Pericardium fibroblast (primary cell): ENCODE measurements at places on chromosomes 12 and 14. TPM values are rescaled to one million over a fixed set of nuclear protein-coding genes. Genes with fewer than 3 reads are reported as not detected.

Gene FBXL14
- 5.2 and 7.1 TPM in 2 replicates for total RNA-seq

Gene EPYC
- not detected in 2 replicates for total RNA-seq

Gene PITPNM2
- 1.9 and 2.2 TPM in 2 replicates for total RNA-seq

Gene SLC7A7
- 11.6 and 14.2 TPM in 2 replicates for total RNA-seq

Gene HCAR2
- total RNA-seq = 0.43 TPM in 1 of 2 replicates, not detected in the other

Gene ENDOU
- total RNA-seq = not detected in 2 replicates

Gene GZMH
- not detected in 2 replicates for total RNA-seq

Gene LIN7A
- 1.1 and 1.3 TPM in 2 replicates for total RNA-seq

Gene CAND1
- 39.5 and 47.8 TPM in 2 replicates for total RNA-seq

Gene HOXC9
- 1.3 and 3.6 TPM in 2 replicates for total RNA-seq

Gene ETNK1
- total RNA-seq = 19.1 and 53.7 TPM in 2 replicates

Gene HRK
- 0.09 TPM in 1 of 2 replicates, not detected in the other for total RNA-seq

Gene AMDHD1
- not detected in 2 replicates for total RNA-seq

Gene MYO1A
- not detected in 2 replicates for total RNA-seq

Gene TBC1D30
- total RNA-seq = under 0.01 and 0.09 TPM in 2 replicates

Gene SCN8A
- total RNA-seq = 0.35 and 0.77 TPM in 2 replicates

Gene GAS2L3
- 1.3 and 3.1 TPM in 2 replicates for total RNA-seq

Gene AKAP6
- 0.35 and 0.85 TPM in 2 replicates for total RNA-seq

Gene PTGER2
- 3.2 and 9.4 TPM in 2 replicates for total RNA-seq

Gene FBLN5
- 169 and 544 TPM in 2 replicates for total RNA-seq

Gene CDK4
- total RNA-seq = 203 and 231 TPM in 2 replicates

Gene B3GNT4
- 0.70 TPM in 1 of 2 replicates, not detected in the other for total RNA-seq

Gene FAIM2
- total RNA-seq = 4.0 and 21.1 TPM in 2 replicates

Gene UBE3B
- total RNA-seq = 28.6 and 33.0 TPM in 2 replicates

Gene RPS6KA5
- 0.35 and 0.51 TPM in 2 replicates for total RNA-seq

Gene BATF
- total RNA-seq = not detected in 2 replicates

Gene PMEL
- total RNA-seq = 0.47 TPM in 1 of 2 replicates, not detected in the other

Gene NYNRIN
- 24.0 and 31.4 TPM in 2 replicates for total RNA-seq

Gene DIO2
- total RNA-seq = 0.09 and 0.23 TPM in 2 replicates

Gene ZNF26
- total RNA-seq = 1.9 and 2.1 TPM in 2 replicates

Gene RTN1
- 0.09 and 0.35 TPM in 2 replicates for total RNA-seq

Gene ANO2
- total RNA-seq = 0.26 TPM in 1 of 2 replicates, not detected in the other

Gene SPRYD3
- 12.2 and 17.6 TPM in 2 replicates for total RNA-seq

Gene KRT8
- total RNA-seq = 48.8 and 158 TPM in 2 replicates

Gene ZCCHC8
- total RNA-seq = 11.9 TPM in 2 replicates

Gene DEPDC4
- total RNA-seq = 0.35 TPM in 1 of 2 replicates, not detected in the other

Gene PPP4R3A
- total RNA-seq = 24.5 and 29.5 TPM in 2 replicates

Gene UBR7
- total RNA-seq = 11.7 and 18.8 TPM in 2 replicates

Gene FLRT2
- total RNA-seq = 31.5 and 80.2 TPM in 2 replicates

Gene CLEC4E
- not detected in 2 replicates for total RNA-seq

Gene KIF26A
- 0.17 TPM in 1 of 2 replicates, not detected in the other for total RNA-seq

Gene PAPOLA
- total RNA-seq = 33.6 and 50.5 TPM in 2 replicates

Gene MORN3
- 0.26 and 2.8 TPM in 2 replicates for total RNA-seq

Gene RPGRIP1
- 0.12 and 0.17 TPM in 2 replicates for total RNA-seq

Gene CISTR
- total RNA-seq = not detected in 2 replicates

Gene SOAT2
- total RNA-seq = 0.12 TPM in 1 of 2 replicates, not detected in the other
